Activated T-helper 17 cell treated with anti-CD3 and anti-CD28 coated beads, Interleukin-2, amount 50 U/mL, for 72 hours (primary cell): ENCODE measurements at places on chromosomes 2 and 18.

DNA sequence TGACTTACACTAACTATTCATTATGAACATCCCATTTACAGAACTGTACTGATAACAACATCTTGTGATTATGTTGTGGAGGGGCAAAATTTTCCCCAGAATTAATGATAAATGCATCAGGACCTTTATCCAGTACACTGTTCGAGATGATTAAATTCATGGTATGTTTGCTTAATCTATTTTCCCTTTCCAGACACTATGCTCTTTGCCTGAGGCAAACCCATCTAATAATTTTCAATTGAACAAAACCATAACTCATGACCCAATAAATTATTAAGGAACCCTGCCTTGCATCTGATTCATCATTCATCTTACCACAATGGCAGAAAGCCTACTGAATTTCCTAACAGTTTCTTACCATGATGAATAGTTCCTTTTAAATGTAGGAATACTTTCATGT, 385.0 kb downstream of the DSEL start:
- ATAC-seq, result no peak

DNA sequence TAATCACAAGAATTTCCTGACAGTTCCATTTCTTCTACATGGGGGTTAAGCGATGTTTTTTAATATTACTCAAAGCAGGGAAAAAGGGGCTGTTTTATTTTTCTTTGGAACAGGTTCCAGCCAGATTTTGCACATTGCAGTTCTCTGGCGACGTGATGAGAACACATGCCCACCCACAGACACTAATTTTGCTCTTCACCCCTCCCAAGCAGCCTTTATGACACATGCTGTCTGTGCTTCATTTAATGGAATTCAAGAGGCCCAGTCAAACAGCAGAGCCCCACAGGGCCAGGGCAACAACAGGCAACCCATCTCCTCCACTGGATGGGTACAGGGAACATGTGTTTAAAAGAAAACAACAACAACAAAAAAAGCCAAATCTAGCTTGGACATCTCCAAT, 70.8 kb downstream of the SPRED2 start:
- ATAC-seq, result no peak

- no peak for ATAC-seq
These were observed 355.2 kb downstream of the CMPK2 start for GRCh38 chr2:6510532-6510931.

GRCh38 chr2:83323038-83323437, 1136.0 kb downstream of the SUCLG1 start:
- no peak for ATAC-seq

DNA sequence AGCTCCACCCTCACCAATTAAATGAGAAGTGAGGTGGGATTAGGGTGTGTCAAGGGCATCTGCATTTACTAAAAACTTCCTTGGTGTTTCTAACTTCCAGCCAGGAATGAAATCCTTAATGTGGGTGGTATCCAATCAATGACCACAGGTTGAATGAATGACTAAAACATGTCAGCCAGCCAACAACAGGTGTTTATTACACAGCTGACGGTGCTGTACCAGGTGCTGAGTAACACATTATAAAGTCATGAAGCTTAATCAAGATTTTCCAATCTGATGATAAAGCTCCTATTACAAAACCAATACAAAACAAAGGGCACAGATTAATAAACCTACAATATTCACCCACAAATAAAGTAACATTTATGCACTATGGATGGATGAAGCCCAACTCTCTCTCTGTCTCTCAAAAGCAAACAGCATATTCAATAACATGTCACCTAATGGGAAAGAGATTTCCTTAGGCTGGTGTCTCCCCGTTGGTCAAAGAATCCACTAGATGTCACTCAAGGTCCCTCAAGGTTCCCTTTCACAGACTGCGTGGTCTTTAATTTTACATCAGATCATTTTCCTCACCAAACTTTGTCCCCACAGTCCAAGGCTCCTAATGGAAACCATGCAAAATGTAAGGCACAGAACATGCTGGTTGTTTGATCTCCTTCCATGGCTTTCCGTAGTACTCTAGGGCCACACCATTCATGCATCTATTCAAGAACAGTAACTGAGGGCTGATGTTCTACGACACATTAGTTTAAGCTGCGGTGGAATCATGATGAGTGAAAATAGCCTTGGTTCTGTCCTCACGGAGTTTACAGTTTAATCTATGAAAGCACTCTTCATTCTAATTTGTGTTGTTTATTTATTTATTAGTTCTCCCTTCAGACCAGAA, 6.4 kb upstream of the PTPN4 start:
- peak; percentile 29 for ATAC-seq

- ATAC-seq, result no peak
These were observed 4.2 kb downstream of the ADCY3 start for GRCh38 chr2:24915796-24916195.

DNA sequence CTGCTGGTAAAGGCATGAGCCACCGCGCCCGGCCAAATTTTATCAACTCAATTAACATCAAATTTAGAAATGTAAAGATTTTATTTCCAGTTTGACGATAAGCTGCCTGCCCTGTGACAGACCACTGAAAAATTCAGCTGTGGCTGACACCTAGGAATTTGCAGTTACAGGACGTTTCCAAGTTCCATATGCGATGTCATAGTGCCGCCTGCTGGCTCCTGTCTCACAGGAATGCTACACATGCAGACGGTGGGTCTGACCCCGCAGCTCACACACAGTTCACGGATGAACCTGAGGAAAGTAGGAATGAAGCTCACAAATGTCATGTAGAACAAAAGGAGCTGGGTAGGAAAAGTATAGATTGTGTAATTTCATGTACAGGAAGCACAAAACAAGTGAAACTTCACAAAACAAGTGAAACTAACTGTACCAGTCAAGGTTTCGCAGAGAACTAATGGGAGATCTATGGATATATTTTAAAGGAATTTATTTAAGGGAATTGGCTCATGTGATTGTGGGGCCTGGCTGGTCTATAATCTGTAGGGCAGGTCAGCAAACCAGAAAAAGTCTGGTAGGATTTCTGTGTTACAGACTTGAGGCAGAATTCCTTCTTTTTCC, 13.2 kb upstream of the SEH1L start:
- ATAC-seq, result peak; percentile 86

- ATAC-seq, result no peak
These were observed 14.9 kb upstream of the LCT start for GRCh38 chr2:135851858-135852257.

- peak; percentile 70 for ATAC-seq
These were observed 35.5 kb downstream of the ITGA6 start for GRCh38 chr2:172462849-172463381.

DNA sequence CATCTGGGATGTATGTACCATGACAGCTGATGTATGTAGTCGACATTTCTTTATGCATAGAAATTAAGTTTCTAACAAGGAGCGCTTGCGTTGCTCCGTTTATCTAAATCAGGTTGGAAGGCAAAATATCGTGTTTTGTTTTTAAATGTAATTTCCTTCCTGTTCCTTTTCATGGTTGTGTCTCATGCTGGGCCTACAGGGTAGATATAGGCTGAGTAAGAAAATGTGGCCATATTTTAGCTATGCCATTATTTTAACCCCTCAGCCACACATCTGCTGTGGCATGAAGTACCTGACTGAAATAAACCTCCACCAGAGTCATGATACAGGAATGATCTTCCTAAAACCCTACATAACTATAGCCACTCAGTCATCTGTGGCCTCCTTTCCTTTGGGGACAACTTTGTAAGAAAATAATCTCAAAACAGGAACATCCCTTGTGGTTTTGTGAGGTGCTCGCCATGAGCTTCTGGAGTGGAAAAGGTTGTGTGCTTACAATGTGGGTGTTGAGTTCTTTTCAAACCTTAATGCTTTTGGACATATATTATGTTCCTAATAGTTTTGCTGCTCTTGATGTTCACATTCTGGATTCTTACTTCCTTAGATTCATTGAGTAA, 214.3 kb downstream of the FAM210A start:
- peak; percentile 11 for ATAC-seq

DNA sequence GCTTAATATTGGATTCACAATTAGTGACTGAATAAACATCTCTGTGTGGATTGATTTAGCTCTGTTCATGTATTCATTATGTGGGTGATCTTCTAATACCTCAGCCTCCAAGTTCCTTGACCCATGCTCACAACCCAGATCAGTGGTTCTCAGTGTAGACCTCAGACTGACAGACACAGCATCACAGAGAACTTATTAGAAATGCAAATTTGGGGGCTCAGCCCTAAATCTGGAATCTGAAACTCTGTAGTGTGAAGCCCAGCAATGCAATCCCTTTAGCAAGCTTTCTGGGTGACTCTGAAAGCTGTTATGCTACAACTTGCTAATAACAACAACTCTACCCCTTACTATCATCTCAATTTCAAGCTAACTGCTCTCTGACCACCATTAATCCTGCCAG, 273.1 kb upstream of the FANCL start:
- no peak for ATAC-seq

DNA sequence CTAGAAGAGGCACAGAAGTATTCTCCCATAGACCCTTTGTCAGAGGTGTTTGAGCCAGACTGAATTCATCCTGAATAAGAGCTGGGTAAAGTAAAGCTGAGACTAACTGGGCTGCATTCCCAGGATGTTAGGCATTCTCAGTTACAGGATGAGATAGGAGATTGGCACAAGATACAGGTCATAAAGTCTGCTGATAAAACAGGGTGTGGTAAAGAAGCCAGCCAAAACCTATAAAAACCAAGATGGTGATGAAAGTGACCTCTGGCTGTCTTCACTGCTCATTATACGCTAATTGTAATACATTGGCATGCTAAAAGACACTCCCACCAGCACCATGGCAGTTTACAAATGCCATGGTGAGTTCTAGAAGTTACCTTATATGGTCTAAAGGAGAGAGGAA, 364.9 kb upstream of the TMEFF2 start:
- no peak for ATAC-seq

- ATAC-seq, result no peak
These were observed 228.6 kb upstream of the CHST9 start for GRCh38 chr18:27413495-27414401.

- no peak for ATAC-seq
These were observed 322.3 kb upstream of the EPAS1 start for GRCh38 chr2:45974762-45975408.

DNA sequence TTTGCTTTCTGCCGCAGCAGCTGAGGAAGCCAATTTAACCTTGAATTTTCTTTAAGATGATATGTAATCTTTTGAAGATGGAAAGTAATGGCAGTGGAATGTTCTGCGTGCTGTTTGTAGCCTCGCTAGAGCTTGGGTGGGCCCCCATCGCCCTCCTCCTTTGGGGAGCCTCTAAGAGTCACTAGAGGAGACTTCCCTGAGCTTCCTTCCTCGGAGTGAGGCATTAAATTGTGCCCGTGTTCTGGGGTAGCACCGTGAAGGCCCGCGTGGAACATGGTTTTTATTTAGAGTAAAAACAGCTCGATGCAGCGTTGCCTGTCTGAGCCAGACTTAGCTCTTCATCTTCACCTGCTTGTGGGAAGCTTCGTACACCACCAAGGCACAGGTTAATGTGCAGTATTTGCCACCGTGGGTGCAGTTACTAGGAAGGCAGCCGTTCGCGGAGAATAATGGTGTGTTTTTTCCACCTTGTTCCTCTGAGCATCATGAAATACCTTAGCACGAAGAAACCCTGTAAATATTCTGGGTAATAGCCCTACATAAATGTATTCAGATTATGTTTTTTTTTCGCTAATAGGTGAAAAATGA, 38.5 kb downstream of the NCK2 start:
- no peak for ATAC-seq

- no peak for ATAC-seq
These were observed 204.1 kb upstream of the VRK2 start for GRCh38 chr2:57842531-57842930.

DNA sequence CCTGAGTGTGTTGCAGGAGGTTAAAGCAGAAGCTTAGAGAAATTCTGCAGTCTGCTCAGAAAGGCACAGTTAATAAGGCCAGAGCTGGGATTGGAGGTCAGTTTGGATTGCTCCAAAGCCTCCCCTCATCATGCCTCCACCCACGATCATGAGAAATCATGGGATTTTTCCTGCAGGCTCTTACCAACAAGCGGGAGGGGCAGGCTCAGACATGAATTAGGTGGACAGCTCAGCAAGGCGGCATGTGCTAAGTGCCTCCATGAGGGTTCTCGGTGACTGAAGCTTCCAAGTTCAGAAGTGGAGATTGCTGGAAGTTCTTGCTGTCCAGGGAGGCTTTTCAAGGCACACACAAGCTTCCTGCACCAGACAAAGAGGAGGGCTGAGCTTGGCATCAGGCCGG, 163.8 kb downstream of the SETBP1 start:
- ATAC-seq, result no peak
